ENCODE measurements at places on chromosomes 12 and 14.

- no peak for DNase-seq
Measured at GRCh38 chr12:123387508-123388176, 3.7 kb downstream of the KMT5A start.

DNA sequence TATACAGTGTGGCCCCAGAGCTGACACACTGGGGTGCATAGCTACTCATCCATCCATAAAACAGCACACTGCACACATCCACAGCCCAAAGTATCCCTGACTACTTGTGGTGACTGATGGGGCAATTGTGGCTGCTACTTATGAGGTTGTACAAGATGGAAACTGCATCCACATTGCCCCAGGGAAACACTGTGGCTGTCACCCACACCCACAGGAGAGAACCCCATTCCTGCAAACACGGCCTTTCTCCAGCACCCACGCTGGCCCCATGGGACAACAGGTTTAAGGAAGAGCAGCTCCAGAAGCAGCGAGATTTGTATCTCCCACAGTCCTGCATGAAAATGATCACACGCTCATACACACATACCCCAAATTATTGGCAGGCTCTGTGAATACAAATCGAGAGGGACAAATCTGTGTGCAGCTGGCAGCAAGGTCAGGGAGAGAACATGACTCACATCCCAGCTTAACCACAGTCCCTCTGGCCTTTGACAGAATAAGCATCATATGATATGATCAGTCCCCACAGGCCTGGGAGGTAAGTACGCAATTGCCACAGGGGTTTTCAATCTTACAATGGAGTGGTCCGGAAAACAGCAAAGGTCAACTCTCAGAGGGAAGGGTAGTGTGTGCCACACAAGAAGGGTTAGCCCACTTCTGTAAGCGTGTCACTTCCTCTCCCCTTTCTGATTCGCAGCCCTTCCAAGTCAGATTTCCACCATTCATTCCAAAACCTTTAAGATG, 61.9 kb downstream of the ESR2 start:
- no peak for DNase-seq

- no peak for DNase-seq
Measured at GRCh38 chr12:5200278-5201087, 156.8 kb downstream of the KCNA5 start.

- no peak for DNase-seq
Measured at GRCh38 chr12:3725388-3726115, 27.4 kb downstream of the CRACR2A start.

- DNase-seq = no peak
Measured at GRCh38 chr14:74080820-74081460, 3.3 kb downstream of the ALDH6A1 start.

- no peak for DNase-seq
Measured at GRCh38 chr14:82122655-82123054, 589.0 kb upstream of the SEL1L start.

- DNase-seq = no peak
Measured at GRCh38 chr14:36315159-36315853, 5.1 kb downstream of the MBIP start.

DNA sequence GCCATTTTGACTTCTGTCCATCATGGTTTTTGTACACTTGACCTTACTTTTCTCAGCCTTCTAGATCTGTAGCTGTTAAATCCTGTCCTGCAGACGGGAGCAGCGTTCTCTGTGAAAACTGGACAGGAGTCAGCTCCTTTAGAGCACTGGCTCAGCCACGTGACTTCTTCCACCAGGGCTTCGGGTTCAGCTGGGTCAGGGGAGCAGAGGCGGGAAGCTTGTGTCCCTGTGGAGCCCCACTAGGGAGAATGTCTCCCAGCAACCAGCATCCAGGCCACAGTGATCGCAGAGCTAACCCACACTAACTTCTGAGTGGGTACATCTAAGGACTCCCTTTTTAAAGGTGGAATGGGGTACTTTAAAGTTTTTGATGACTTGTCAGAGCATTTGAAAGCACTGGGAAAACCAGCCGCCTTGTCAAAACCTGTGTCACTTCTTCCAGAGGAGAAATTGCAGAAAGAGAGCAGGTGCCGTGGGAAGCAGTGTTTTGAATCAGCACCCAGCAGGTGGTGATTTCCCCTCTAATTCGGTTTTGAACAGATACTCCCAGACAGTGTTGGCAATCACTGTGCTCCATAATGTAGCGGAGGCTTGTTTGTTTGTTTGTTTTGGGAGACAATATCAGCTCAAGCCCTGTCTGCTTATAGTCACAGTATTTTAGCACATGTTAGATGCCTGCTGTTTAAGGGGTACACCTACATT, 17.9 kb downstream of the DERA start:
- no peak for DNase-seq

GRCh38 chr12:90851800-90852718, 102.9 kb downstream of the CCER1 start:
- no peak for DNase-seq

- DNase-seq = no peak
Measured at GRCh38 chr14:65594153-65594881, 181.8 kb downstream of the FUT8 start.

DNA sequence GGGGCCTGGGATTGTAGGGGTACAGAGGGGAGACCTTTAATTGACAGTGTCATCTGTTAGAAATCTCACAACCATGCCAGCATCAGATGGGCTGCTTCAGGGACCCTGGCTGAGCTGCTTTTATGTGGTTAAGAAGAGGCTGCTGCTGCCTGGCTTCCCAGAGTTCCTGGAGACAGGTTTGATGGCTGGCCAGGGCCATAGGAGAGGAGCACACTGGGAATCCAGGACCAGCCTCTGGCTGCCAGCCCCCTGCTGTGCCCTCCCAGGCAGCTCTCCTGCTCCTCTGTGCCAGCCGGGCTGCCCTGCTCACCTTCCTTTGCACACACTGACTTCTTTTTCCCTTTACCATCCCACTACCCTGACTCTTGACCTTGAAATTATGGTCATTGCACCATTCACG, 507 bp upstream of the KRT73 start:
- no peak for DNase-seq

GRCh38 chr14:85873006-85873405, 343.1 kb downstream of the FLRT2 start:
- DNase-seq = no peak

GRCh38 chr12:132396657-132397056, 67.3 kb upstream of the GALNT9 start:
- no peak for DNase-seq
